Activated CD4-positive, alpha-beta T cell treated with anti-CD3 and anti-CD28 coated beads for 1 hour (primary cell): ENCODE measurements at places on chromosomes 3 and 15.

- no peak for DNase-seq
Measured at GRCh38 chr15:64246364-64247189, 83.8 kb upstream of the PPIB start.

DNA sequence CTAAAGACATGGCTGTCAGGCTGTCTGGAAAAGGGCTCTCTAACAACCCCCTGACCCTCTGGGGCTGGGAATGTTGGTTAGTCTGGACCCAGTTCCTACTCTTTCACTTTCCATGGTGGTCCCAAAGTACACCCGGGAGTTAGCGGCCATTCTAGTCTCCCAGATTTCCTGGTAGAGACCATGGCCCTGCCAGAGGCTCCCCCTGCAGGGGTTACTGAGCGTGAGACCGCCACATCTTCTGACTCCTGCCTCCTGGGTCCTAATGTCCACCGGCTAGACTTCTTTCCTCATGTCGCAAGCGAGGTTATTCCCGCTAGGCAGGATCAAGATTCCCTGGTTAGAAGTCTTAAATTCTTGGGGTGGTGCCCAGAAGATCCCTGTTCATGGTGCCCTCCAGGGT, 540.0 kb upstream of the ROBO1 start:
- no peak for DNase-seq

- no peak for DNase-seq
Measured at GRCh38 chr3:142127941-142128658, 21.2 kb downstream of the TFDP2 start.

DNA sequence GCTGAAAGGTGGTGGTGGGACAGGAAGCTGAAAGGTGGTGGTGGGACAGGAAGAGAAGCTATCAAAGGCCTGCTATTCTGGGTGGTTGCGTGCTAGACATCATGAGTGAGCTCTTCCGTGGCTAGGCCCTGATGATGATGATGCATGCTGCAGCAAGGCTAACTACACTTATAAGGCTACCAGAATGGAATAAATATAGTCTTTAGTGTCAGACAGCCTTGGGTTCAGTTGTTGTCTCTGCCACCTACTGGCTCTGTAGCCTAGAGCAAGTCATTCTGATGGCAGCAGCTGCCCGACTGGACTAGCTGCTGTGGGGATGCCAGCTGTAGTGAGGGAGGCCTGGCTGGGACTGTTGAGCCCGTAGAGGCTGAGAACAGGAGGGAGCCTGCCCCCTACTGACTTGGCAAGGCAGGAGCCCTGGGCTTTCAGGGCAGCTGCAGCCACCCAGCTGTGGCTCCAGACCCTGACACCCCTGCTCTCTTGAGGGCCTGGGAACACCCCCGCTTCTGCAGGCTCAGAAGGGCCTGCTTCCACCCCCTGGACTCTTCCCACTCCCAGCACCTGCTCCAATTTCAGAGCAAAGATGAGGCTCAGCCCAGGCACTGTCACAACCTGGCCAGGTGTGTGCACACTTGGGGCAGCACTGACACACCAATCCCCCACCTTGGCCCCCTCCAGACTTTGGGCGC, 21.4 kb upstream of the ZBED2 start:
- peak; percentile 35 for DNase-seq

- DNase-seq = no peak
Measured at GRCh38 chr3:184209146-184209923, 20.1 kb upstream of the VWA5B2 start.

DNA sequence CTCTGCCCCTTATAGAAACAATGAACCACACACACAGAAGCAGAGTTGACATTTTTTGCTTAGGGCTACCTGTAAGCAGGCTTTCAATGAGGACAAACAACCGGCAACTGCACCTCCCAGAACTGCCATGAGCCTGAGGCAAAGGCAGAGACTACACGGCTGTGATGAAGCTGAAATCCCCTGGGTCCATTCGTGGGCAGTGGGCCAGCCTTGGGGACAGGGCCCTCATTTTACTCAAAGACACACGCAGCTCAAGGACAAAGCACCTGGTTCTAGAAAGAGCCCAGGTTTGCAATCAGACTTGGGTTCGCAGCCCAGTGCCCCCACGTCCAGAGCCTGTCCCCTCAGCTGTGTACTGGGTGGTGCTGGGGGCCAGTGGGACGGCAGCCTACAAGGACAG, 17.9 kb downstream of the FAM174B start:
- no peak for DNase-seq

GRCh38 chr15:65195548-65195923, 10.4 kb upstream of the CLPX start:
- no peak for DNase-seq

GRCh38 chr3:64382153-64382552, 156.9 kb upstream of the PRICKLE2 start:
- DNase-seq = no peak

DNA sequence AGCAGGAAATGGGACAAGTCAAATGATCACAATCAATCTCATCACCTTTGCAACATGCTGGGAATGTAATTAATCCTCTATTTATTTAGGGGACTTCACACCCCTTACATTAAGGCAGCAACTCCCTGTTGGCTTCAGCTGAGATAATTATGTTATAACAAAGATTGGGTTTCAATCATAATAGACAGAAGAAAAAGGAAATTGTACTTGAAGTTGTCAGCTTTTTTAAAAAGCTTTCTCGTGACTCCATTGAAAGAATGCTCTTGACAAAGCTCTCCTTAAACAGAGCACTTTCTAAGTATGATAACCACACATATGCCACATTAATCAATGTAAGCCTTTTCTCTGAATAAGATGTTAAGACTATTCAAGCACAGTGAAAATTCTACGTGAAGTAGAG, 65.7 kb downstream of the SHQ1 start:
- no peak for DNase-seq

DNA sequence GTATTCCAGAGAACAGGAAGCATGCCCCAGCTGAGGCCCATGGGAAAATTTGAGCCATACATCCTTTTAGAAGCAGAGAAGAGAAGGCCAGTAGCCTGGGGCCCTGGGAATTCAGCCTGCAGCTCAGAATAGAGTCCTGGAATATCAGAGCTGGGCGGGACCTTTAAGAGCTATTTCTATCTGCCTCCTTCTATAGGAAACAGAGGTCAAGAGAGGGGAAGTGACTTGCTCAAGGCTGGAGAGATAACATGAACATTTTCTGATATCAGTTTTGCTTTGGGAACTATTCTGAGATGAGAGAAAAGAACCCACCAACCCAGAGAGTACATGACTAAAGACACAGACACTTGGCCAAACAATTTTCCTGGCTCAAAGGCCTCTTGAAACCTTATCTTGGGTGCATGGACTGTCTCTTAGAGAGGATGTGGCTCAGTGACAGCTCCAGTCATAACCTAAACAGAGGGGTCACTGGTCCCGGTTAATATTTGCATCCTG, 26.0 kb downstream of the MASP1 start:
- no peak for DNase-seq

- no peak for DNase-seq
Measured at GRCh38 chr3:72242326-72242725, 457.4 kb upstream of the PROK2 start.

GRCh38 chr3:73768524-73769308, 144.0 kb upstream of the PDZRN3 start:
- no peak for DNase-seq

DNA sequence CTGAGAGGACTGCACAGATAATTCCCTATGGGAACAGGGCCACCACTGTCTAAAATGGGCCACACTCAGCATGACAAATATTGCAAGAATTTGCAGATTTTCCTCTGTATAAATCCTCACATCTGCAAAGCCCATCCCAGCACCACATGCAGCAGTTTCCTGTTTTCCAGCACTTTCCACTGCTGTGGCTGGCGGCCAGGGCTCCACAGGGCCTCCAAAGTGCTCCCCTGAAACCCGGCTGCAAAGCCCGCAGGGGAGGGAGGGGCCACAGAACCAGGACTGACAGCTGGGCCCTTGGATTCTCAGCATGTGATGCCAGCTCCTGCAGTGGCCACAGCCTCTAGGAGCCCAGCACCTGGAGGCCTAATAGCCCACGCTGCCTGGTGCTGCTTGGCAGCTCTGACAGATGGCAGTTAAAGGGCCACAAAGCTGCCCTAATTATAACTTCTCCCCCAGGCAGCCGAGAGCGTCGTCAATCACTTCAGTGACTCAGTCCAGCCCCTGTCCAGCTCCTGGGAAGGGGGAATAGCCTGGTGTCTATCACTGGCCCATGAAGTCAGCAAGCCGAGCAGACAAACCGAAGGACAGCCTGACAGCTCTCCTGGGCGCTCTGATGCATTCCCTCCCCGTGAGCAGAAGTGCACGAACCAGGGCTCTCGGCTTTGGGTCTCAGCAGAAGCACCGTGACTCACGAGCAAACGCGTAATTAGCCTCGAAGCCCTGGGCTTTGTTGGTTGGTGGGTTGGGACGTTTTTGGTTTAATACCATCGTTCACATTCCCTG, 4.7 kb downstream of the LRRC15 start:
- DNase-seq = no peak
